Astrocyte (in vitro differentiated cells and primary cell): ENCODE measurements at places on chromosomes 6 and 20. TPM values are rescaled to one million over a fixed set of nuclear protein-coding genes. Genes with fewer than 3 reads are reported as not detected.

Gene SLC22A7
- total RNA-seq, result not detected in 2 replicates

Gene SLC12A5
- total RNA-seq, result 14.6 and 15.2 TPM in 2 replicates

Gene TXLNB
- 0.57 and 0.58 TPM in 2 replicates for total RNA-seq

Gene SNRPB
- 193 and 207 TPM in 2 replicates for total RNA-seq

Gene TFAP2A
- 2.1 and 6.6 TPM in 2 replicates for total RNA-seq

Gene SIRPB2
- not detected in 2 replicates for total RNA-seq

GRCh38 chr6:100175814-100176310 lies 181.8 kb upstream of the MCHR2 start:
- H3K27me3 ChIP-seq, result no peaks in the 10 kb centered on the region
- H3K4me1 ChIP-seq, result peaks cover 19% of the 10 kb centered on the region
- peak overlapping the region; percentile 50 for H3K27ac ChIP-seq
- H3K4me3 ChIP-seq, result no peak overlapping the region
- H3K36me3 ChIP-seq, result no peaks in the 10 kb centered on the region

DNA sequence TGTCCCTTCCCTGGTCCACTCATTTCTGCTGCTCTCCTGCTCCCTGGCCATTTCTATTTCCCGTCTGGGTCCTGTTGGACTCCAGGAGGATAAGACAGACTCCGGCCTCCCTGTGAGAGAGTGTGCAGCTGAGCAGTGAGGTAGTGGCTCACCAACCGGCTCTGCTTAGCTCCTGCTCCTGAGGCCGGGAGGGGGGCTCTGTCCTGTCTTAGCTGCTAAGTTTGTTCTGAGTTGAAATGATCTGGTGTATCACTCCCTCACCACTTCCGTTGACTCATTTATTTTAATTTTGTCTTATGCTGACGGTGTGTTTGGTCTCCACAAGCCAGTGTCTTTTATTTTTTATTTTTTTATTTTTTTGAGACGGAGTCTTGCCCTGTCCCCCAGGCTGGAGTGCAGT lies 148.5 kb upstream of the PDE10A start:
- no peak for DNase-seq
- peaks cover 7% of the 10 kb centered on the region for H3K27me3 ChIP-seq

DNA sequence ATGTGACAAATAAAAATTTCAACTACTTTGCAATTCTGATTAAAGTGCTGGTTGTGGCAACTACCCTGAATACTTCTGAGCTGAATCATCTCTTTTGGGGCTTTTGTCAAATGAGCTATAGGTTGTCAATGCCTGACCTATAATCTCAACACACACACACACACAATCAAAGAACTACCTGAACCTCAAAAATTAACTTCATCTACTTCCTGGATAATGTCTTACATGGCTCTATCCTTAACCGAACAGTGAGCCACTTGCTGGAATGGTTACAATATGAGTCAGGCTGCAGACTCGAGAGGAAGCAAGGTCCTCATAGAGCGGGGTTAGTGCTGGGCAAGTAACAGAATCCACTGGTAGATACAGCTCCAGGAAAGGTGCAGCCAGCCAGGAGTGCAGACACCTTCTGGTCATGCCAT lies 70.6 kb upstream of the DST start:
- peaks cover 53% of the 10 kb centered on the region for H3K4me1 ChIP-seq
- no peaks in the 10 kb centered on the region for H3K27me3 ChIP-seq
- H3K4me3 ChIP-seq, result peak overlapping the region; percentile 10
- peak; percentile 92 for DNase-seq
- no peaks in the 10 kb centered on the region for H3K36me3 ChIP-seq

DNA sequence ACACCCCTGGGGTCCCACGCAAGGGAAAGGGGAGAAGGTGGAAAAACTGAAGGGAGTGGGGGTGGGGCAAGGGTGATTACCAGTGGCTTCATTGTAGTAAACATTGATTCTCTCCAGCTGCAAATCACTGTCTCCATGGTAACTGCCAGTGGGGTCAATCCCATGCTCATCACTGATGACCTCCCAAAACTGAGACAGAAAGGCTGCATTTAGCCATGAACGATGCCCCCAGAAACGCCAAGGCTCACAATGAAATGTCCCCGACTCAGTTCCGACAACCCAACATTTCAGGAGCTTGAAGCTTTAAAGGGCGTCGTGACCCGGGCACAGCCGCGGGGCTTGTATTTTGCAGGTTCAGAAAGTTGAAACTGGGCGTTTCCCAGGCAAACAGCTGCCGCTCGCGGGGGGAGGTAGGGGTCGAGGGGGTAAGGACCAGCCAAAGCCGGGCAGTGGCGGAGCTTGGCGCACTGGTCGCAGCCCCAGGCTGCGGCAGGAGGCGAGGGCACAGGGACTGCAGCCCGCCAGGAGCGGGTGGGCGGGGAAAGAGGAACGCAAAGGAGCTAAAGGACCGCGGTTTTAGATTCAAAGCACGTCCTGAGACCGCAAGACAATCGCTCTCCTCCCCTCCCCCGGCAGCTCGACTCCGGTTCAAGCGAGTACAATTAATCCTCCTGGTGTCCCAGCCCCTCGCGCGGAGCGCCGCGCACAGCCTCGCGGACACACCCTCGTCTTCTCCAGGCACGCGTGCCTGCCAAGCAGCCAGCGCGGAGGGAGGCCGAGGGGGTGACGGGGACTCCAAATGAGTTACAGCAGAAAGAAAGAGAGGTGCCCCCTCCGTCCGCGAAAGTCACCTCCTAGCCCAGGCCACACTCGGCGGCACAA lies 731 bp downstream of the TUBB2B start:
- DNase-seq, result peak; percentile 57
- peaks cover 32% of the 10 kb centered on the region for H3K4me1 ChIP-seq
- peaks cover 50% of the 10 kb centered on the region for H3K27me3 ChIP-seq
- H3K4me3 ChIP-seq, result peak overlapping the region; percentile 60

DNA sequence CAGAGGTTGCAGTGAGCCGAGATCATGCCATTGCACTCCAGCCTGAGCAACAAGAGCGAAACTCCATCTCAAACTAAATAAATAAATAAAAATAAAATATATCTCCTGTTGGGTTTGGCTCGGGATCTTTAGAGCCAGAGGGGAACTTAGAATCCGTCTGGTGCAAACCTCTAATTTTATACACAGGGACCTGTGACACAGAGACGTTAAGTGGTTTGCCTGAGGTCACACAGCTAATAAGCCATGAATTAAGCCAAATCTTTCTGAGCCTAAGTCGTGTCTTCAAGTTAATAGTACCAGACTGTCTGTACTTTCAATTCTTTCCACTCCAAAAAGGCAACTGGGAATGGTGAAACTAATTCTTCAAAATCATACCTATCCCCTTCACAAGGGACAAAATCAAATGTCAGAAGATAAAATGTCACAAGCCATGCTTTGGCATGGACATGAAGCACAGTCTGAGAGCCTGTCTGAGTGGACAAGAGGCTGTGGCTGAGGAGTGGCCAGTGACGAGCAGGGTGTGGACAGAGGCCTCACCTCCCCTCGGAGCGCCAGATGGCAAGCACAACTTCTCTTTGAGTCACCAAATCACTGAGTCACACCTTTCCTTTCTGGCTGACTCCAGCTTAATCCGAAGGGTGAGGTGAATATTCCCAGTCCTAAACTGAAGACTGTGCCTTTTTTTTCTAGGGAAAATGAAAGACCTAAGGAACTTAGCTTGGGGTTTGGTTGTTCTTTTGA lies 177.4 kb downstream of the TFAP2A start:
- DNase-seq, result peak; percentile 46
- no peaks in the 10 kb centered on the region for H3K27me3 ChIP-seq
- no peaks in the 10 kb centered on the region for H3K36me3 ChIP-seq
- no peaks in the 10 kb centered on the region for H3K4me1 ChIP-seq

DNA sequence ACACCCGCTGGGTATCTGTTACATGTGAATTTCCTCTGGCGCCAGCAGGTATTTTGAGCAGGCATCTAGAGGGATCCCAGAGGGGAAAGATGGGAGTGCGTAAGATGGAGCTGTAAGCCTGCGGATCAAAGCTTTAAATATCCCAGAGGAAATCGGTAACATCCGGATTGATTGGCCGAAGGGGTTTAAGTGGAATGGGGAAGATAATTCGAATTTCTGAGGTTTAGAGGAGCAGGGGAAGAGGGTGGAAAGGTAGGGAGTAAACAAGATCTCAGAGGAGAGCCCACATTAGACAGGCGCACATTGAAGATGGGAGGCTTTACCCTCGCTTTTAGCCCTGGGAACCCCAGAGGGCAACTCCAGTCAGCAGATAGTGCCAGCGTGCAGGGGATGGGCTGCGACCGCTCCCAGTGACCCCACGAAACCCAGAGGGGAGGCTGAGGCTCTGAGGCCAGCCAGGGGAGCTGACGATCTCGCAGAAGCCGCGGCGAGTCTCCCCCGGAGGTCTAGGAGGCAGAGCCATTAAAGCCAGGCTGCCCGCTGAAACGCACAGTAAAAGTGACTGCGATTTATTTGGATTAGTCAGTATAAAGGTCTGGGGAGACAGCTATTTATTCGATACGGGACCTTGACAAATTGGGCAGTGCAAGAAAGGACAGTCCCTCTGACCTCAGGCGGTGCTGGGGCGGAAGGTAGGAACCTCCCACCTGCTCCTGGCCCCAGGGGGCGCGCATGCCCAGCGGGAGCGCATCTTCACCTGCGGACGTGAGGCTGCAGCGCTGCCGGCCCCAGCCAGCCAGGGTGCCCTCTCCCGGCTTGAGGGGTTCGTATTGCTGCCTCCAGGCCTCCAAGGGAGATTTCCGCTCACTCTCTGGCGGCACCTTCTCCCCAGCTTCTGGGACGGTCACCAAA lies 34.3 kb upstream of the TCF21 start:
- H3K27ac ChIP-seq, result no peak overlapping the region
- no peak for DNase-seq
- H3K4me1 ChIP-seq, result peaks cover 3% of the 10 kb centered on the region
- no peaks in the 10 kb centered on the region for H3K36me3 ChIP-seq
- peaks cover 42% of the 10 kb centered on the region for H3K27me3 ChIP-seq

DNA sequence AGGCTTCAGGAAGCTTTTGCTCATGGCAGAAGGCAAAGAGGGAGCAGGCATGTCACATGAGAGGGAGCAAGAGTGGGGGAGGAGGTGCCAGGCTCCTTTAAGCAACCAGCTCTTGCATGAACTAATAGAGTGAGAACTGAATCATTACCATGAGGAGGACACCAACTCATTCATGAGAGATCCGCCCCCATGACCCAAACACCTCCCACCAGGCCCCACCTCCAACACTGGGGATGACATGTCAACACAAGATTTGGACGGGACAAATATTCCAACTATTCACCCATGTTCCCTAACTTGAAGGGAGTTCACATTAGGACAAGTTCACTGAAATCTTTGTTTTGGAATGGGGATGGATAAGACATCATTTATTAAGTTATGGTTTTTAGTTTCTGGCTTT lies 155.2 kb upstream of the ESR1 start:
- H3K36me3 ChIP-seq, result no peaks in the 10 kb centered on the region
- H3K4me1 ChIP-seq, result no peaks in the 10 kb centered on the region
- DNase-seq, result no peak
- no peak overlapping the region for H3K4me3 ChIP-seq
- H3K27ac ChIP-seq, result no peak overlapping the region
